ENCODE measurements at places on chromosomes 3 and 15.

- DNase-seq = no peak
Observed at GRCh38 chr3:102136183-102136582, 286.9 kb downstream of the NFKBIZ start.

GRCh38 chr3:164479978-164480377 lies 598.3 kb downstream of the SI start:
- DNase-seq = no peak

DNA sequence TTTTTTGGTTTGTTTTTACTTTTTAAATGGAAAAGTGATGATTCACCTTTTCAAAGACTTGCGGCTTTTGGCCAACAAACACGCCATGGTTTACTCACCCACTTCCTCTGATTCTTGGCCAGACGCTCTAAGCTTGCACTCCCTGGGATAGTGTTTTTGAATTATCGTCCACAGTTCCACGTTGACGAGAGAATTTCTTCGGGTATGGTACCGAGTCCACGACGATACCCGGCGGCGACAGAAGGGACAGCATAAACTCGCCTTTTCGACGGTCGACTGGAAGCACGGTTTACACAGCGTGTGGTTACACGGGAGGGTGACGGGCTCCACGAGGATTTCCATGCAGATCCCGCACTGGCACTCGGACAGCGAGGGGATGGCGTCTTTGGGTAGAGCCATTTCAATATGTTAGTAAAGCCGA lies 783 bp downstream of the RNF168 start:
- DNase-seq = peak; percentile 28

GRCh38 chr15:80490431-80490990 lies 86.3 kb downstream of the ARNT2 start:
- no peak for DNase-seq

DNA sequence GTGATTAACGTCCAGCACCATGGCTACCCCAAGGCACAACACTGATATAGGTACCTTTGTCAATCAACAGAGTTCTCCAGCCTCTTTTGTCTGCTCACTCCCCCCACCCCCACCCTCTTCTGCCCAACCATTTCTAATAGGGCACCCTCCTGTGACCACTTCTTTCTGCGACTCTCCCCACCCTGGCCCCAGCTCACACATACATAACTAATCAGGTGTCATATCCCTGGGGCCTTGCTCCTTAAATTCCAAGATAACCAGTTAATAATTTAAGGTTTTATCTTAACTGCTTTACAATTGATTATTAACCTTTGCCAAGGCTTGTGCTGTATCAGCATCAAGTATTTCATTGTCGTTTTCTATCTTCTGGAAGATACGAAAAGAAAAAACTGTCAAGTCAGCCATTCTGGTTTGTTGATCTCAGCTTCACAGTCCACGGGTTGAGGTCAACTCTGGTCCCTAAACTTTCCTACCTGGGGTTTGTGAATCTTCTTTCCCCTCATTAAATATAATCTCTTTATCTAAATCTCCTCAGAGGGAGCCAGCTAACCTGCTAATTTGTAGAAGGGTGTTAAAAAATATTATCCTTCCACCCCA lies 27.3 kb upstream of the SLC28A2 start:
- no peak for DNase-seq

DNA sequence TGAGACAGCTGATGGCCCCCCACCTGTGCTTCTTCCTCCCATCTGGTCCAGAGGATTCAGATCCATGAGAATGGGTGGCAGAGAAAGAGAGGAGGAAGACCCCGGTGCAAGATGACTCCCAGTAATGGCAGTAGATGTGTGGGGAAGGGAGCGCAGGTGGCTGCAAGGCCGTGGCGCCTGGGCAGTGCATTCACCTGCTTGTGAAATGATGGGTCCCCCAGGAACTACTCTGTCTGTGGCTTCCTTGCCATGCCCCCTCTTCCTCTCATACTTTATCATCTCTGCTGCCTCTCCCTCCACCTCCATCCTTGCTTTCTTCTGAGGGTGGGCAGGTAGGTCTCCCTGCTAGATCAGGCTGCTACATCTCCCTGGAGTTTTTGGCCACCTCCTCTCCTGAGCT lies 23.3 kb downstream of the ZNF710 start:
- no peak for DNase-seq

DNA sequence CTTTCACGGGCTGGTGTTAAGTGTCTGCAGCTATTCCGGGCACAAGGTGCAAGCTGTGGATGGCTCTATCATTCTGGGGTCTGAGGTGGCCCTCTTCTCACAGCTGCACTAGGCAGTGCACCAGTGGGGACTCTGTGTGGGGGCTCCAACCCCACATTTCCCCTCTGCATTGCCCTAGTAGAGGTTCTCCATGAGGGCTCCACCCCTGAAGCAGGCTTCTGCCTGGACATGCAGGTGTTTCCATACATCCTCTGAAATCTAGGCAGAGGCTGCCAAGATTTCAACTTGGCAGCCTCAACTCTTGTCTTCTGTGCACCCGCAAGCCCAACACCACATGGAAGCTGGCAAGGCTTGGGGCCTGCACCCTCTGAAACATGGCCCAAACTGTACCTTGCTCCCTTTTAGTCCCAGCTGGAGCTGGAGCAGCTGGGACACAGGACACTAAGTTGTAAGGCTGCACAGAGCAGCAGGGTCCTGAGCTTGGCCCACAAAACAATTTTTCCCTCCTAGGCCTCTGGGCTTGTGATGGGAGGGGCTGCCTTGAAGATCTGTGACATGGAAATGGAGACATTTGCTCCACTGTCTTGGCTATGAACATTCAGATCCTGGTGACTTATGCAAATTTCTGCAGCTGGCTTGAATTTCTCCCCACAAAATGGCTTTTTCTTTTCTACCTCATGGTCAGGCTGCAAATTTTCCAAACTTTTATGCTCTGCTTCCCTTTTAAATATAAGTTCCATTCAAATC lies 6.0 kb upstream of the RPL39L start:
- DNase-seq = no peak

DNA sequence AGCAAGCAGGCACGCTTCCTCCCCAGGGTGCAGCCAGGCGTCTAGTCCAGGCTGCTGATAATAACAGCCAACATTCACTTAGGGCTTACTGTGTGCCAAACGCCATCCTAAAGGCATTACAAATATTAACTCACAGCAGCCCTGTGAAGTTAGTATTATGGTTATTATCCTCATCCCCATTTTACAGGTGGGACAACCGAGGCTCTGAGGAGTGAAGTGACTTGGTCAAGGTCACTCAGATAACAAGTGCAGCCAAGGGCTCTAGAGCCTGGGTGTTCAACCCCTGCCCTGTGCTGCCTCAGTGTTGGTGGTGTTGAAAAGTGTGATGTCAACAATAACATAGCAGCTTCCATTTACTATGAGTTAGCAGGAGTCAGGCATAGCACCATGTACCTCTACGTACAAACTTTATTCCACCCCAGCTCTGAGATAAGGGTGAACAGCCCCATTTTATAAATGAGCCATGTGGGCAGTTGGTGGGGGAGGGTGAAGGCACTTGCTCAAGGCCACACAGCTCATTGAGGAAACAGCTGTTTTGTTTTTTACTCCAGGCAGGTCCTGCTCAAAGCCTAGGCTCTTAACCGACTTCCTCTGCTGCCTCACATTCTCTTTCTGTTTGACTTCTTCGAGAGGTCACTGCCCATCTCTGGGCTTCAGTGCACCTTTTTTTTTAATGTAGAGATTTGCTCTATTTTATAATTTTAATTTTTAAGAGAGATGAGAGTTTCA lies 24.0 kb upstream of the TRH start:
- no peak for DNase-seq

DNA sequence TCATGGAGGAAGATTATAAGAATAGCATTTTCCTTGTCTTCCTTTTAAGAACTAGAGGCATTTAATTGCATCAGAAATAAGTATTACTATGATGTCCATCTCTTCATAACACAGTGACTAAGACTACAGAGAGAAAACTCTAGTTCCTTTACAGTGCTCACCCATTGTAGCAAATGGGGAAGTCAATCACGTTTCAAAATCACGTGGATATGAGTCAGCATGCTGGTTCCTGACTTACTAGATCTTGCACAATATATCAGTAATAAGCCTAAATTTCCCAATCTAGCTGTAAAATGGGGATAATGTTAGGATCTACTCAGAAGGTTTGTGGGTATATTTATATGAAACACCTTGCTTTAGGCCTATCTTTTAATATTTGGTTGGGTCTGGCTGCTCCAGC lies 254.8 kb upstream of the EOMES start:
- DNase-seq = no peak

GRCh38 chr3:99885085-99885484 lies 67.4 kb downstream of the CMSS1 start:
- DNase-seq = no peak

DNA sequence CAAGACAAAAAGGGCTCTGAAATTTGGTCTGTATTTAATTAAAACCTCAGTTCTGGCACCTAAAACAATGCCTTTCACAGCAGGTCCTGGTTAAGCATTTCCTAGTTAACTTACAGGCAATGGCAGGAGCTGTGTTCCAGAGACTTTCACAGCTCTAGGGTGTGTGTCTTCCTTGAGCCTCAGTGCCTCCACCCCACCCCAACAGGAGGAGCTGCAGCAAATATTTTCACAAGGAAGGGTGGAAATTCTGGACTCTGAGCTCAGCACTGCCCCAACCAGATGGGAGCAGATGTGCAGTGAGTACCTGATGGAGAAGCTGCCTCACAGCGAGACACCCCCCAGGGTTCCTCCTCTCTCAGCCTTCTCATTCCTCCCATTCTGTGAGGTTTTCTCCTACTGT lies 106.3 kb upstream of the SPATA12 start:
- no peak for DNase-seq

DNA sequence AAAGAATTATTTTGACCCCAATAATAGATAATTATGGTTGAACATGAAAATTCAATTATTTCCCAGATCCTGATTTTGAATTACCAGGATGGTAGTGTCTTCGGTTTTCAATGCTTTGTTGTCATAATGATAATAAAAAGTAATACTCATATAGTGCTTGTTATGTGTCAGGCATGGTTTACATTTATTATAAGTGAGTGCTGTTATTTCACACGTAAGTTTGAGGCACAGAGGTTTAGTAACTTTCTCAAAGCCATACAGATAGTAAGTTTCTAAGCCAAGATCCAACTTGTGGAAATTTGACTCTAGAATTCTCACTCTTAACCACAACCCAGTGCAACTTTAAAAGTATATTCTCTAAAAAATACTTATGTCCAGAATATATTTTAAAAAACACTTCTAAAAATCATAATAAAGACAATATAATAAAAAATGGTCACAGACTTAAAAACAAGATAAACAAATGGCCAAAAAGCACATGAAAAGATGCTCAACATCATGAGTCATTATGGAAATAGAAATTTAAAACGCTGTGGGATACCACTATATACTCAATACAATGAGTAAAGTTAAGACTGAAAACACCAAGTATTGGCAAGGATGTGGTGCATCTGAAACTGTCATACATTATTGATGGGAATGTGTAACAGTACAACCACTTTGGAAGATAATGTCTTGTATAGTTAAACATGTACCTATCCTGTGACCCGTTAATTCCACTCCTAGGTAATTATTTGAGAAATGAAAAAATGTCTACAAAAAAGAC lies 45.2 kb downstream of the SPRED1 start:
- DNase-seq = no peak

DNA sequence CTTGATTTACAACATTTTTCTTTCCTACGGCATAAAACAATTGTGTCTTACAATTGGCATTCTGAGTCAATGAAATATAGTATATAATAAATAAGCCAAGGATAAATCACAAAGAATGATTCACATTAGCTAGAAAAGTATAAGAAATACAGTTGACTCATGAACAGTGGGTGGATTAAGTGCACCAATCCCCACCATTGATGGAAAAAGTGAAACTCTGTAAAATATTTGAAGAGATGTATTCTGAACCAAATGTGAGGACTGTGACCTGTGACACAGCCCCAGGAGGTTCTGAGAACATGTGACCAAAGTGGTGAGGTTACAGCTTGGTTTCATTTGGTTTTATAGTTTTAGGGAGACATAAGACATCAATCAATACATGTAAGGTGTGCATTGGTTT lies 227.5 kb downstream of the ALCAM start:
- DNase-seq = no peak

DNA sequence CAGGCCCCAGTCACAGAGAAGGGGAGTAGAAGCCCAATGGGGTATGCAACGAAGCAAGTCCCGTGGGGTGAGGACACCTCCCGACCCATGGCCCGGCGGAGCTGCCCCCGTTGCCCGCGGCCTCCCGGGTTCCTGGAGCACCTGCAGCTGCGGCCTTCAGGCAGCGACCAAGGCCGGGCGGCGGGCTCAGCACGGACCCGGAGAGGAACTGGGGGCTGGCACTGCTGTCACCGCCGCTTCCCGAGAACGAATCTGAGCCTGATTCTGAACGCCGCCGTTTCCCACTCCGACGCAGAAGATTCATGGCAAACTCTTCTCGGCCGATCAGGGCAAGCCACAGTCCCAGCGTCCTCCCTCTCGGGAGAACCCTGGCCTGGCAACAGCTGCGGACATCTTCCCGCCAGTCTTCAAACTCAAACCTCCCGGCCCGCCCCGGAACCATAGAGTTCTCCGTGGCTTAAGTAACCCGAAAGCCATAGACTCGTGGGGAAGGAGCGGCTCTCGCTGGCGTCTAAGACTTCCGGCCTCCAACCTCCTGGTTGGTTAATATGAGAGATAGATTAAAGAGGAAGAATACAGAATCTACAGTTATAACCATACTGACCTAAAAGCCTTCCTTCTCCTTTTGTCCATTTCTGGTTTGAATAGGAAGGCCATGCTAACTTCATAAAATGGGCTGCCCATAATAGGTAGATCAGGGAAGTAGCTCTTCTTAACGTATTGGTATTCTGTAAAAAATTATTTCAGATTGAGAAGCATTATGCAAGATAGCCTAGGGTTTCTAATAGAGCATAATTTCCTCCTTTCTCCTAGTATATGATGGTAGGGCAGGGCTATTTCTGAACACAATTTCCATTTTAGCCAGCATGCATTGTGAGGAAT lies at the start of gene POLQ:
Gene POLQ (minus strand): TSS at position 415 of the 882 bp plus-strand sequence. CDS start 111 bp downstream, at position 304.
- DNase-seq = peak; percentile 78

- DNase-seq = no peak
Observed at GRCh38 chr15:45399381-45400212, 21.3 kb upstream of the GATM start.

GRCh38 chr3:46664188-46664970 lies 29.1 kb downstream of the ALS2CL start:
- no peak for DNase-seq

- DNase-seq = no peak
Observed at GRCh38 chr3:132265028-132265427, 52.2 kb upstream of the ACP3 start.

DNA sequence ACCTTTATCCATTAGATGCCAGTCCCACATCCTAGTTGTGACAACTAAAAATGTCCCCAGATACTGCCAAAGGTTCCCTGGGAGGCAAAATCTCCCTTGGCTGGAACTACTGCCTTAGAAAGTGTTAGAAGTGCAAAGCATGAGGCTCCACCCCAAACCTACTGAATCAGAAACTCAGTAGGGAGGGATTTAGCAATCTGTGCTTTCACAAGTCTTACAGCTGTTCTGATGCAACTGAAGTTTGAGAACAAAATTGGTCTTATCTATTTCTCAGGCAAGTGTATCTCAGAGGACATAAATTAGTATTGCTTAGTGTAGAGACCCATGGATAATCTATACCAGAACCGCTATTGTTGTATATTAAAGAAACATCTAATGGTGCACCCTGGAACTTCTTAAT lies 70.2 kb downstream of the CLDN1 start:
- no peak for DNase-seq

GRCh38 chr15:69081310-69082004 lies 67.0 kb downstream of the NOX5 start:
- no peak for DNase-seq

GRCh38 chr3:18883571-18883970 lies 264.7 kb upstream of the KCNH8 start:
- DNase-seq = no peak
